ENCODE measurements at places on chromosomes 4 and X.

GRCh38 chr4:68257719-68258118, 12.2 kb upstream of the TMPRSS11B start:
- DNase-seq: no peak

DNA sequence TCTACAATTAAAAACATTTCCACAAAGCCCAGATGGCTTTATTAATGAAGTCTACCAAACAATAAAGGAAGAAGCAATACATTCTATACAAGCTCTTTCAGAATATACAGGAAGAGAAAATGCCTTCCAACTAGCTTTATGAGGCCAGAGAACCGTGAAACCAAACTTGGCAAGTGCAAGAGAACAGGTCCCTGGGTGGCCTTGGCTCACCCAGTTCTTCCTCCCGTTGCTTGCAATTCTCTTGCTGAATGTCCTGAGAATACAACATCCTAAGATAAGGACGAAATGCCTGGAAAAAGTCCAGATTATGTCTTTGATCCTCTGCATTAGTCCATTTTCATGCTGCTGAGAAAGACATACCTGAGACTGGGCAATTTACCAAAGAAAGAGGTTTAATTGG, 204.9 kb downstream of the MAD2L1 start:
- DNase-seq: no peak

DNA sequence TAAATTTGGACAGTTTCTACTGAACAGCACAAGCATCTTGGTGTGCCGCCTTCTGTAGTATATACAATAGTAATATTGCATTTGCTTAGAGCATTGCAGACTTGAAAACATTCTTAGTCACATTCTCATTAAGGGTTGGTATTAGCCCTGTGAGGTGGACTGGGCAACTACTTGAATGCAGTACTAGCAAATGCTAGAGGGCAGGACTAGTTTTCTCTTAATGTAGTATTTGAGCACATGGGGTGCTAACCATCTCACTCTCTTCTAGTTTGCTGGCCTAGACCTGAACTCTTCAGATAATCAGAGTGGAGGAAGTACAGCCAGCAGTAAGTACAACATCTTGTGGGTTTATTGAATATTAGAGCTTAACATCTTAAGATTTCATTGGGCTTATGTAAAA, 3.2 kb downstream of the DDX3X start:
- no peak for DNase-seq

GRCh38 chr4:8772499-8773123, 99.0 kb downstream of the HMX1 start:
- DNase-seq: no peak

GRCh38 chr4:71288875-71289274, 49.9 kb upstream of the SLC4A4 start:
- DNase-seq: no peak

- DNase-seq: no peak
Observed at GRCh38 chr4:81257816-81258215, 42.8 kb upstream of the PRKG2 start.

- DNase-seq: no peak
Observed at GRCh38 chrX:23811656-23812055, 28.7 kb downstream of the SAT1 start.

DNA sequence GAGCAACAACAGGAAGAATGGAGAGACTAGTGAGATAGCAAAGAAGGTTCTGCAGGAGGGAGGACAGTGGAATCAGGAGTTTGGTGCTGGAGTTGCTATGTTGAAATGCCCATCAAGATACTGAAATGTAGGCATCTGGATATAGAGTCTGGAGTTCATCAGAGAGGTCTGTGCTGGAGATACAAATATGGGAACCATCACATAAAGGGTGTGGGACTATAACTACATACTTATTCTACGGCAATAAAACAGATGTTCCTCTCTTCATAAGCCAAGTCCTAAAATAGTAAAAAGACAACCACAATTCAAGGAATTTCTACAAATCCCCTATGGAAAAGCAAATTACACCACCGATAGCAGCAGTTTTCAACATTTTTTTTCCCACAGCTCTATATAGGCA, 1.6 kb downstream of the MED14 start:
- no peak for DNase-seq

- no peak for DNase-seq
Observed at GRCh38 chr4:39495446-39496213, 31.6 kb downstream of the UGDH start.

DNA sequence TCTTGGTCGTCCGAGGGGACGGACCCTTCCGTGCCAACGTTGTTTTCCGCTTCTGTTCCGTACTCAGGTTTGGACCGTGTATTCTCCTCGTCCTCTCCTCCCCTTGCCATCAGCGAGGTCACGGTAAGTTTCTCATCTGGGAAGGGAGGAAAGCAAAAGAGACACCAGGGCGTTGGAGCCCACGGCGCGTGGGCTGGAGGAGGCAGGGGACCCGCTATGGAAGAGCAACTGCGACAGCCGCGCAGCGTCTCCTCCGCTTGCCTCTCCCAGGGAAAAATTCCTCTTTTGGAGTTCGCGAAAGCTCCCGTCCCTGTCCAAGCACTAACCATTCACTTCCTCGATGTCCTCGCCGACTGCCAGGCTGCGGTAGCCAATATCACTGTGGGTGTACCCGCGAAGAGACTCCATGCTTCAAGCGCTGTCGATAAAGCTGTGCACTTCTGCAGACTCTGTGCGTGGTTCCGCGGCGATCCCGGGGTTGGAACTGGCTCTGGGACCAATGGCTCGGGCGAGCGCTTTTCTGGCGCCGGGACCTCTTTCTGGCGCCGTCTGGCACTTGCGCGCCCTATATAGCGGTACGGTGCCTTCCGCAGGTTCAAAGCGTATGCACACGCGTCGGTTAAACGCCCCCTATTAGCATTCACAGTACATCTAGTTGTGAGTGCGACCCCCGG, at the start of gene ESX1:
Gene ESX1 (minus strand): TSS at position 492 of the 674 bp plus-strand sequence. CDS start 84 bp downstream, at position 408.
- no peak for DNase-seq

DNA sequence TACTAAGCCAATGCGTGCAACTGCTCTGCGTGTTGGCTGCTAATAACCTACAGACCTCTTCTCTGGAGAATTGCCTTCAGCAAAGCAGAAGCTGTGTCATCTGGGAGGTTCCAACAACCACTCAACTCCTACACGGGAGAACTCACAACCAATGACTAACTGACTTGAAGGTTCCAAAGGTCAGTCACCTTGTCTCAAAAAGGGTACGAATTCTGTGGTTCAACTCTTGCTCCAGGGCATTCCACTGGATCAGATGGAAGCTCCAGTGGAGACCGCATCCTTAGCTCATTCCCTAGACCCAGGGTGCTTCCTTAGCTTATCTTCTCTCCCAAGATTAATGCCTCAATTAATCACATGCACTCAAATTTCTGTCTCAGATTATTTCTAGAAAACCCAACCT, 222.7 kb downstream of the CHIC2 start:
- no peak for DNase-seq

DNA sequence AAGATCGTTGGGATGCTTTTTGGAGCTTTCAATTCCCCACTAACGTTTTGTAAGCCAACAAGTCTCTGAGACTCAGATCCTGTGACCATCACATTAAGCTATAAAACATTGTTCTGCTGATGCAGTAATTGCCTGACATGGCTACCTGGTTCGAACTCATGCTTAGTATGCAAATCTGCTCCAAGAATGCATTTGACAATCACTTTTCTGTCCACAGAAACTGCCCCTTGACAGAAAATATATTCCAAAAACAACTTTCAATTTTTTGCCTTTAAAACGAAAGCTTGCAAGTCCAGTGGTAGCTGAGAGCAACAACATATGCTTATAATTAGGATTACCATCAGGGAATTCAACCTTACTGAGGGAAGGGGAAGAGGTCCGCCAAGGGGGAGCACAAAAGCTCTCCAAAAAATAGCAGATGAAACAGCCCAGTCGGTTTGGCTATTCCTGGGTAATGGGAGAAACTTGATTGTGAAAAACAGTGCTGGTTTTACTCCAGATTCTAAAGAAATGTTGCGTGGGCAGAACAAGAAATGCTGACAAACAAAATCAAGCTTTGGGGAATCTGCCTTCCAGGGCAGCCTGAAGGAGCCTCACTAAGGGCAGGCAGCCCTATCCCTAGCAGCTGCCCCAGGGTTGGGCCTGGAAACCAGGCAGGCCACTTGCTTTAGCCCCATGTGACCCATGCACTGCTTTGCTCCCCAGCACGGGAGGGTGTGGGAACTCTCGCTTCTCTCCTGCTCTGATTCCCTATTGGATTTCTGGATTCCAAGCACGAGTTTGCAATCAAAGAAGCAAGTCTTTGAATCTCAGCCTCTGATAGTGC, 160.7 kb upstream of the LDB2 start:
- no peak for DNase-seq

DNA sequence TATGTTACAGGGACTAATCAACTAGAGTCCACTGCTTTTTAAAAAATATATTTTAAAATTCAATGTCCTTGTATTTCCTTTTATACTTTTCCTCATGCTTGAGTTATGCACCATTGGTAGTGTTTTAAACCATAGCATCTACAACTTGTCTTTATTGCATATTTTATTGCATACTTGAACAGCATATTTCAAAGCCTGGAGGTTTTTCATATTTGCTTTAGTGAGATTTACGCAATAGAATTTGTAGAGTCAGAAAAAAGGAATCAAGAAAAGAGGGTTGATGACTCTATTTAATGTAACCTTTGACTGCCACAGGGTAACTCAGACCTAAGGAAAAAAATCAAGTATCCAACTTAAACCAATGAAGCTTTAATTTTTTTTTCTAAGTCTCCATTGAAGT, 1165.7 kb upstream of the IGFBP7 start:
- DNase-seq: no peak

- DNase-seq: no peak
Observed at GRCh38 chrX:29496636-29497180, 718.7 kb upstream of the MAGEB2 start.

- no peak for DNase-seq
Observed at GRCh38 chr4:20026456-20026855, 225.2 kb upstream of the SLIT2 start.

GRCh38 chr4:80012291-80012690, 60.7 kb downstream of the ANTXR2 start:
- no peak for DNase-seq

DNA sequence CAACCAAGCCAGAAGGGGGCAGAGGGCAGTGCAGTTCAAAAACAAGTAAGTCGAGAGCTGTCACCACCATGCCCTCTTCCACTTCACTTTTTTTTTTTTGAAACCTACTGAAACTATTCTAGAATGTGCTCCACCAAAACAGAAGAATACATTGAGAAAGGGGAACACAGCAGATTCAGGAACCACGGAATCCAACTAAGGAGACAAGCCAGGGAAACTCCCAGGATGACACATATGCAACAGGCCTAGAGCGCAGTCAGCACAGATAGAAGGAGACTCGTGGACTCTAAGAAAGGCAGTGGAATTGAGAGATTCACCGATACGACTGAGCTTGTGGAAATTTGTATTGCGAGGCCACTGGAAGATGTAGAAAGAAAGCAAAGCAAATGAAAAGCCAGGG, 66.1 kb downstream of the PHKA2 start:
- DNase-seq: no peak

- DNase-seq: no peak
Observed at GRCh38 chrX:136779346-136779781, 1.4 kb downstream of the ARHGEF6 start.

DNA sequence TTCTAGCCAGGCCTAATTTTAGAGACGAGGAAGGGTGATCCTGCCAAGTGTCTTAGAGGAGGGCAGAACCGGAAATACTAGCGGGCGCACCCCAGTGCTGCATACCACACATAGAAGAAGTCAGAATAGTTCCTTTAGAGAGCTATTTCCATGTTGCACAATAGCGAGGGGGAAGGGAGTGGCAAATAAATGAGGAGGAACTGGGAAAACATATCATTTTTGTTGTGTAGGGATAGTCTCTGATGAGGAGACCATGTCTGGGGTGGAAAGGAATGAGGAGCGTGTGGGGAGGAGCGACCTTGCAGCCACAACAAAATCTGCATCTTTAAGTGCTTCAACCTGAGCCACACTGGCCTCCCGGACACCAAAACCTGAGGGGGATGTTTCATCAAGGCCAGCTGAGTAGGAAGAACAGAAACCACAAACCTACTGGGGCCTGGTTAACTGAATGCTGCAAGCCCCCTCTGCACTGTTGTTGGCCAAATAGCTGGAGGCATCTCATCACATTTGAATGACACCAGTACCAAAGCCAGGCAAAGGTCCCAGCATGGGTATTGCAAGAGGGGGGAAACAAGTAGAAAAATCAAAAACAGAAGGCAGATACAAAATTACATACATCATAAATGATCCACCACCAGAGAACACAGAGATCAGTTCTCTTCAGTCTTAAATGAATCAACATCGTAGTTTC, 26.7 kb upstream of the C1QTNF7 start:
- DNase-seq: peak; percentile 16

GRCh38 chr4:82780752-82781231, 17.8 kb downstream of the SCD5 start:
- DNase-seq: peak; percentile 81

- DNase-seq: no peak
Observed at GRCh38 chrX:119661486-119661885, 31.5 kb downstream of the SEPTIN6 start.

GRCh38 chr4:2721586-2721985, 34.5 kb downstream of the TNIP2 start:
- DNase-seq: no peak

DNA sequence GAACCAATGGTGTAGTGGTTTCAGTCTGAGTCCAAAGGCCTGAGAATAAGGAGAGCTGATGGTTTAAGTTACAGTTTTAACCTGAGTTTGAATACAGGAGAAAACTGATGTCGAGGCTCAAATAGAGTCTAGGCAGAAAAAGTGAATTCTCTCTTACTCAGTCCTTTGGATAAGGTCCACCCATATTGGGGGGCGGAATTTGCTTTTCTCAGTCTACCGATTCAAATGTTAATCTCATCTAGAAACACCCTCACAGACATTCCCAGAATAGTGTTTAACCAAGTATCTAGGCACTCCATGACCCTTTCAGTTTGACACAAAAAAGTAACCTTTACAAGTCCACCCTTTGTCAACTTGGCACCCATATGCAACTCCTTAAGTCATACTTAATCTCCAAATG, 216.0 kb downstream of the GRID2 start:
- DNase-seq: no peak

- peak; percentile 24 for DNase-seq
Observed at GRCh38 chrX:54808109-54808604, 612 bp downstream of the MAGED2 start.

GRCh38 chr4:58451707-58452106, 1341.5 kb upstream of the IGFBP7 start:
- DNase-seq: no peak

- DNase-seq: no peak
Observed at GRCh38 chr4:67787311-67787710, 33.1 kb upstream of the GNRHR start.

- DNase-seq: peak; percentile 9
Observed at GRCh38 chrX:155148724-155149537, 67.3 kb upstream of the VBP1 start.

- DNase-seq: no peak
Observed at GRCh38 chr4:160836431-160836830, 1327.4 kb downstream of the FSTL5 start.

GRCh38 chr4:628821-629635, 3.7 kb downstream of the PDE6B start:
- no peak for DNase-seq

- DNase-seq: no peak
Observed at GRCh38 chr4:7415927-7416686, 18.6 kb downstream of the PSAPL1 start.

GRCh38 chrX:47190445-47191269, 3.0 kb upstream of the UBA1 start:
- peak; percentile 92 for DNase-seq

All from head of caudate nucleus (tissue), 42 donors.